Right lung (tissue), 10 donors: ENCODE measurements at places on chromosomes 1 and 21. TPM values are rescaled to one million over a fixed set of nuclear protein-coding genes. Genes with fewer than 3 reads are reported as not detected.

GRCh38 chr1:109315288-109315687, 8.5 kb upstream of the MYBPHL start:
- no peak for DNase-seq

DNA sequence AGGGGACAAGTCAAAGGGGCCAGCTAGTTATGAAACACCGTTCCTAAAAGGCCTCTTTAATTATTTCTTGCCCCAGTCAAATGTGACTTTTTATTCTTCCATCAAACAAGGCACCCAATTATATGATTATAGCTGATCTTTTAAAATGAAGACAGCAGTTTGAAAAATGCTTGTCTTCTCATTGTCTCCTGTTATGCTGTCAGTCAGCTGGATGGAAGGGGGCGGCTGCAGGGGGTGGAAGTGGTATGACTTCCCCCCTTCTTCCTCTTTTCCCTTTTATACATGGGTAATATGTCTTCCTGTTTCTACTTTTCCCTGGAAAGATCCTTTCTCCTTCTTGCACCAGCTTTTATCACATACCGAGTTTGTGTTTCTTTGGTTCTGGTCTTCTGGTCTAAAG, 25.8 kb upstream of the KCNA10 start:
- DNase-seq: no peak

- no peak for DNase-seq
Observed at GRCh38 chr21:19981938-19982337, 1016.3 kb upstream of the NCAM2 start.

- DNase-seq: no peak
Observed at GRCh38 chr1:91597215-91597614, 96.6 kb downstream of the CDC7 start.

DNA sequence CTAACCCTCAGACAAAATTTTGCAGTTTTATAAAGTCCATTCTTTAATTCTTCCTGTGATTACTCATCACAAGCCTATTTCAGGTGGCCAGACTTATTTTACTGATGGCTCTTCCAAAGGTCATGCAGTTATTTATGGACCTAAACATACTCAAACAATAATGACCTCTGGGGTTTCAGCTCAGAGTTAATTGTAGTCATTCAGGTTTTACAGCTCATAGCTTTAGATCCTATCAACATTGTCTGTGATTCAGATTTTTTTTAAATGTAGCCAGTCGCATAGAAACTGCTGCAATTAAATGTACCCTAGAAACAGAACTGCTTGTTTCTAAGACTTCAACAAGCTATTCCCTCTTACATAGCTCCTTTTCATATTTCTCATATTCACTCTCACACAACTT, 270.8 kb downstream of the COL11A1 start:
- no peak for DNase-seq

DNA sequence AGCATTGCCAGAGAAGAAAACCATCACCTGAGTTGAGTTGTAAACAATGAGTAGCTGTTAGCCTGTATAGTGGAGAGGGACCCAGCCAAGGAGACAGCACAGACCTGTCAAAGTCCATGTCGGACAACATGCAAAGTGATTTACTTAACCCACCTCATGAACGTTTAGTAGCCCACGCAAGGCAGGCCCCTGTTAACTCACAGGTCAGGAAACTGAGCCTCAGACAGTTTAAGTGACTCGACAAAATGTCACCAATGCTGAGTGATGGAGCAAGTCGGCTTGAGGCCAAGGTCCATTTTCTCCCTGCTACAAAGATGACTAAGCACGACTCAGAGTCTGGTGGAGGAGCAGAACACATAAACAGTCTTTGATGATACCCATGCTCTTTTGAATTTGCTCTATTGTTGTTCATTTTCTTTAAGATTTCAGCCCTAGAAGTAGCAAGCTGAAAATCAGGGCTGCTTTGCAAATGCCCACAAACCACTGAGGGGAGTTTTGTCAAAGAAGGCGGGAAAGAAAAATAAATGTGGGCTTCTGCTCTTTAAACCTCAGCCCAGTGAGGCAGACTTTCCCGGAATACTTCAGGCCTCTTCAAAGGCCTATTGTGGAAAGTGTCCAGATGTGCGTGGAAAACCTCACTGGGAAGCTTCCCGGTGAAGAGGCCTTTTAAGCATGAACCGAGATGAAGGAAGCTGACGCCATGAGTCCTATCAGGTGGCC, 83.8 kb upstream of the HOOK1 start:
- no peak for DNase-seq

DNA sequence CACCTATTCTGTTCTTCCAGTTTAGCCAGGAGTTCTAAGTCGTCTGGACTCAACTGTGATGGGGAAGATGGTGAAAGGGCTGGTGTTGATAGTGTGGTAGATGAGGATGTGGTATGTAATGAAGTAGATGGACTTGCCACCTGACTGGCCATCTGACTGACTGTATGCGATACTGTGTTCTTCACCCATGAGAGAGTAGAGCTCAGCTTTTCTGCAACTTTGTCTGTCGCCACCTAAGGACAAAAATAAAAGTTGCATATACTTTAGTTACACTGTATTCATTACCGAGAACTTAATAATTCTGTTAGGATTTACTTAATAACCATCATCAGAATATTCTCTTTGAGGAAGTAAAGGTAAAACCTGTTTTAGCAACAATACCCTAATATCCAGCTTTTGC, 48.5 kb downstream of the EVI5 start:
- DNase-seq: no peak

DNA sequence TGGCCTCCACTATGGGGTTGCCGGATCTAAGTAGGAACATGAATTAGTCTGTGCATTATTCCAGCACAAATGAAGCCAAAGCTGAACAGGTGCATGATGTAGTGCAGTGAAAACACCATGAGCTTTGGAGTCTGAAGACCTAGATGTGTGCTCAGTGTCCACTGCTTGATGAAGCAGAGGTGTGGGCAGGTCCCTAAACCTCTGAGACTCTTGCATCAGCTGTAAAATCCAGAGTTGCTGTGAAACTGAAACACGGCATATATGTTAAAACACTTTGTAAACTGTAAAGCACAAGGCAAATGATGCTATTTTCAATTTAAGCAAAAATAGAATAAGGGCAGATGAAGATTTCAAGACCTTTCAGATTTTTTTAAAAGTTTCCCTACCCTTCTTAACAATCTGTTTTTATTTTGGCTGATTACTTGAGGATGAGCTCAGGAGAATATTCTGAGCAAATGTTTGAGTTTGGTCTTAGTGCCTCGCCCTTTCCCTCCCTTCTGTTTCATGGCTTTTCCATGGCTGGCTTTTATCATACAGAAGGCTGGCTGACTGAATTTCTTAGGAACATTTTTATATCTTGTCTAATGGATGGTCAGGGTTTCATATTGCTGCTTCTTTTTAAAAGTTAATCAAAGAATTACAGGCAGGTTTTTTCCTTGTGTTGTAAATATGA, 221.8 kb downstream of the NTNG1 start:
- DNase-seq: no peak

GRCh38 chr21:28442624-28443023, 550.1 kb downstream of the LTN1 start:
- no peak for DNase-seq

GRCh38 chr1:42259059-42259738, 75.8 kb downstream of the FOXJ3 start:
- DNase-seq: peak; percentile 66

Gene EPS8L3
- 0.69 TPM for polyA plus RNA-seq

Gene SAMSN1
- polyA plus RNA-seq: 1.4 TPM
